ENCODE measurements at places on chromosomes 5 and 9.

DNA sequence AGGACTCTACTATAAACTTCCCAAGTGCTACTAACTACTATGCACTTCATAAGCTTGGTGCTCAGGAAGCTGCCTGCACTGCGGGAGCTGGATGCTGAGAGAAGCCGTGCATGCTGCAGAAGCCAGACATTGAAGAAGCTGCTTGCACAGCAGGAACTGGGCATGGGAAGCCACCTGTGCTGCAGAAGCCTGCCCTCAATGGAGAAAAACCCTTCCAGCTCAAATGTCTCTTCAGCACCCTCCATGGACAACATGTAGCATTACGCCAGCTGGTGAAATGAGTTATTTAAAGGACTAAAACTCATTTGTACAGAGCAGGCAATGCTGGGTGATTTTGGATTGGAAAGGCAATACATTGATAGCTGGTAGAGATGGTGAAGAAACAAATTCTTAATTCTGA is 247.2 kb downstream of the KIF4B start:
- DNase-seq, result no peak

GRCh38 chr5:171644536-171644935 is 141.1 kb upstream of the SMIM23 start:
- DNase-seq, result peak; percentile 59

GRCh38 chr5:1745123-1745795 is 54.4 kb downstream of the MRPL36 start:
- DNase-seq, result no peak

- DNase-seq, result no peak
These were observed 6.3 kb downstream of the PRR7 start for GRCh38 chr5:177452688-177453638.

GRCh38 chr9:124231095-124231737 is 26.5 kb upstream of the NEK6 start:
- no peak for DNase-seq

GRCh38 chr5:72855821-72856220 is 39.4 kb downstream of the TNPO1 start:
- peak; percentile 43 for DNase-seq

DNA sequence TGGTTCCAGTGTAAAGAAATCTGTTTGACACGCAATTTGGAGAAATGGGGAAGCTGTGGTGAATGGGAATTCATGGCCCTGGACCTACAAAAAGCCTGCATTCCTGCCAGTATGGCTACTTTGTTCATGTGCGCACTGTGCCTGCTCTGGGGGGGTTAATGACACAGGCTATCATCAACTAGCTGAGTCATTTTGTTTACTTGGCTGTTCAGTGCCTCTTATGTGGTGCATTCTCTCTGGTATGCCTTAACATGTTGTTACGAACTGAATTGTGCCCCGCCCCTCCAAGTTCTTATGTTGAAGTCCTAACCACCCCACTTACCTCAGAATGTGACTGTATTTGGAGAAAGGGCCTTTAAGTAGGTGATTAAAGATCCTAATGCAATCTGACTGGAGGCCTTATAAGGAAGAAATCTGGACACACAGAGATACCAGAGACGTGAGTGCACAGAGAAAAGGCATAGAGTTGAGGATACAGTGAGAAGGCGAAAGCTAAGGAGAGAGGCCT is 20.4 kb upstream of the UBAP1 start:
- DNase-seq, result peak; percentile 72

DNA sequence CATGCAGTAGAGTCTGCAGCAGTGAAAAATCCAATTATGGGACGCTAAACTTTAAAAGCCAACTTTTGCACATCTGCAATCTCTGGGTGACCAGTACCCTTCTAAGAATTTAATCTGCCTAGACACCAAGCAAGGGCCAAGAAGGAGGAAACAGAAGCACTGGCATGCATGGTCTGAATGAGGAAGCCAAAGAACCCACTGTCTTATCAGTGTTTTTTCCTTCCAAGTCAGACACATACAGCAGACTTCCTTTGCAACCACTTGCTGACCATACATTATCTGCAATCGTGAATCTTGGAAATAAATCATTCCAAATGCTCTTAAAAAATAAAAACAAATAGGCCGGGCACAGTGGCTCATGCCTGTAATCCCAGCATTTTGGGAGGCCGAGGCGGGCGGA is 65.9 kb downstream of the DEPDC1B start:
- DNase-seq, result no peak

DNA sequence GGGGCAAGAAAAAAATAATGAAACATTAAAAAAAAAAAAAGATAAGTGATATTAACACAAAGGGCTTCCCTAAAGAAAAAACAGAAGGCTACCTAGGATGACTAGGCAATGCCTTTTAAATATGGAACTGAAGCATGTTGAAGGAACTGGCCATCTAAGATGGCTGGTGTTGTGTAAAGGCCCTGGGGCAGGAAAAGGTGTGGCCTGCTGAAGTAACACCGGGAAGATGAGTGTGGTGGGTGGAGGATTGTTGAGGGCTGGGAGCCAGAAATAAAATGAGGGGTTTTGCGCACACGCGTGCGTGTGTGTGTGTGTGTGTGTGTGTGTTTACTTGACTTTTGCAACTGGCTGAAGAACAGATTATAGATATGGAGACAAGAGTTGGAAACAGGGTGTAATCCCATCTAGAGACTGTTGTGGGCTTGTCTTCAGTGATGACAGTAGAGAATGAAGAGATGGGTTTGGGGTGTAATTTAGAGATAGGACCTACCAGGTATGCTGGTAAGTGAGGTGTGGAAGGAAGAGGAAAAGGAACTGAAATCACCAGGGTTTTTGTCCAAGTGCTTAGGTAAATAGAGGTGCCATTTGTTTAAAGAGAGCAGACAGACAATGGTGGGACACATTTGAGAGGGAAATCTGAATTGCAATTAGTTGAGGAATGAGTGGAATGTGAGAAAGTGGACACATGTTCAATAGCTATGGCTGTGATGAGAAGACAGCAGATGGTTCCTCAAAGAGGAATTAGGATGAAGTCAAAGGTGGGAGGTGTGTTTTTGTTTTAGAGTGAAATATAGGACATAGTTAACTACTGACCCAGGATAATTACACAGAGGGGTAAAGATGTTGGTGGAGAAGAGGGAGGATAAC is 33.9 kb downstream of the RAD23B start:
- DNase-seq, result peak; percentile 31

GRCh38 chr5:72268753-72269410 is 51.2 kb downstream of the MRPS27 start:
- peak; percentile 43 for DNase-seq

GRCh38 chr5:10339958-10340357 is 13.5 kb upstream of the MARCHF6 start:
- no peak for DNase-seq

DNA sequence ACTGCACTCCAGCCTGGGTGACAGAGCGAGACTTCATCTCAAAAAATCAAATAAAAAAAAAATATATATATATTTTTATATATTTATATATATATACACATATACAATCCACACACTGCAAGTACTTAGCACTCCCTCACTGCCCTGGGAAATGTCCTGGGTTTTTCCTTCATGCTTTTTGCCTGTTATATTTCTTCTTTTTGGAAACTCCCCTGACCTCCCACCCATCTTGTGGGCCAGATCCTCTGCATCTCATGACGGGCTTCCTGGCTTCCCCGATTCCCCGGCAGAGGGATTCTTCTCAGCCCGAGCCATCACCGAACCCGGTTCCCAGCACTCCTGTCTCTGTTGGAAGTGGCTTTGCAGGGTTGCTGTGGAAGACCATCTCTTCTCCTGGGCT is 39.5 kb upstream of the NCS1 start:
- DNase-seq, result no peak

DNA sequence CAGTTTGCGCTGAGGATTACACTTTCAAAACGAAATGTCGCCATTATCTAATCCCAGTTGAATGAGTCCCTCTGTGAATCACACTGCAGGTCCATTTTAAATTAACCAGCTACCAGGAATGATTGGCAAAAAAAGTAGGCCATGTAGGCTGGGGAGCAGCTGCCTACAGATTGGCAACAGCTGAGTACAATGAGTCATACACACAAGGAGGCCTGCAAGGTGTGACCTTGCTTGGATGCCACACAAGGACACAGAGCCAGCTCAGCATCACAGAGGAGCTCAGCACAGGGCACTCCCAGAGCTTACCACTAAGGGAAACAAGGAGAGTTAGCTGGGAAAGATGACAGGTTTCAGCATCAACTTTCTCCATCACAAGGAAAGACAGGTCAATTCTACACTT is 12.9 kb downstream of the HAVCR1 start:
- DNase-seq, result peak; percentile 14

DNA sequence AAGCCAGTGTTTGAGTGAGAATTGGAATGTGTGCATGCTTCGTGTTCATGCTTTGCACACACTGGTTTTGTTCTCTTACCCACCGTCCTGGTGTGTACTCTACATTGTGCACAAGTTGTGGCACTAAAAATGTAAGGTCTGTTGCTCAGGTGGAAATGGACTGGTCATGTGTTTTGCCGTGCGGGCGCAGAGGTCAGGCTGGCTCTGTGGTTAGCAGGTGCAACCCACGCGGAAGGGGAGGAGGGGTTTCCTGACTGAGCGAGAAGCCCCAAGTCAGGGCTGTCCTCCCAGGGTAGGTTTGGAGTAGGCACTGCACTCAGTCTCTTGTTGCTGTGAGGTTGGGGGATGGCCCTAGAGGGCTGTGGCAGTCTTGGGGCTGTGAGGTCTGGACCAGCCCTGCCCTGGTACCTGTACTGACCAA is 86.6 kb downstream of the EHMT1 start:
- DNase-seq, result no peak

GRCh38 chr5:33726422-33727165 is 165.2 kb downstream of the ADAMTS12 start:
- peak; percentile 39 for DNase-seq

DNA sequence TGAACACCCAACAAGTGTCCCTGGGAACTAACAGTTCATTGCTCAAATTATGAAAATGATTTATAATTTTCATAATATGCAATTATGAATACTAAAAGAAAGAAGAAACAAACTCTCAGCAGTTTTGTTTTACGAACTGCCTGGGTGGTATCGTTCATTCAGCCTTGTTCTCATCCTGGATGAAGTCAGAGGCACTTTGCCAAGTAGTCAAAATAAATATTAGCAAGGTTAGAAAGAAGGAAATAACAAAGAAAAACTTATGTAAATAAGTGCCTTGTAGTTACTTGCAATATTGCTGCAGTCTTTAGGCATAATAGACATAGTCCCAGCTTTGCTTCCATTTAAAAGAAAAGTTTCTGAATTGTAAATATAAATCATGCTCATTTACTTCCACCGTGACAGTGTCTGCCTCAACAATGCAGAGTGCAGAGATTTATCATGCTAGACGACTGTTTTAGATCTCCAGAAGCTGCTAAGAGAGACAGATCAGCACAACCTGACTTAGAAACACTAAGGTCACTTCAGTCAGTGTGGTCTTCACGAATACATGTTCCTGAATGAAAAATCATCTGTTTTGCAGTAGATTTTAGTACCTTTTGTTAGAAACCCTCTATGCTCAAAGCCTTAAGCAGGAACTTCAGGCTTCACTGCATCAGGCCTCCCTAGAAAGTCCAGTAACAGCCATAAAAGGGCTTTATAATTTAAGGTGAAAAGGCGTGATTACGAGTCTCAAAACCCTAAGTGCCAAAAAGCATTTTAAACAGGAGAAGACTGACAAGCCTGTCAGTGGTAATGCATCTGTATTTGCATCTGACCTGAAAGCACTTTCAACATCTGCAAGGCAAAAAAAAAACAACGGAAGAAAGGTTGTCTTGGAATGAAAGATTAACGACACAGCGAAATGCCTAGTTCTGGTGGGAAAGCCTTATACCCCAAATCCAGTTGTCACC is 92.1 kb downstream of the TMEM167A start:
- DNase-seq, result no peak

DNA sequence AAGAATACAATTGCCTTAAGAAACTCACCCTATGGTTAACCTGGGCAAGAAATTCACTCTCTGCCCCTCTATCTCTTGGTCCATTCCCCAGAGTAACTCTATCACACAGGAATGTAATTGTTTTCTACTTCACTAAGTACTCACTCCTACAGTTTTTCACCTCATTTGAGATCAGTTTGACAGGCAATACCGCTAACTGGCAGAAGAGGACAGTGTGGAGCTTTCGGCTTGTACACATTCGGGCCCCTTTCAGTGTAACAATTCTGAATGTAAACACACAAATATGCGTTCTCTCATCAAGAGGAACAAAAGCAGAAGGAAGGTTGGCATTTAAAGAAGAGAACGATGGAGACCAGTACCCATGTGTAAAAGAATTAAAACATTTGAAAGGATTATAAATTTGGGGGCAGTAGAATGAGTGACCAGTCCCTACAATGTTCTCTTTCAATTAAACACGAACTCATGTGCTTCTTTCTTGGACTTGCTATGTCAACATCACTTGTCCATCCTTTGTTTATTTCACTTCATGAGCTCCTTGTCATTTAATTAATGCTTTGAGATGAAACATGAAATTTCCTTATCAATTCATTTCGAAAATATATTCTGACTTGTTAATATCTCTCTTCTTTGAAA is 188.5 kb upstream of the GRAMD2B start:
- peak; percentile 17 for DNase-seq

DNA sequence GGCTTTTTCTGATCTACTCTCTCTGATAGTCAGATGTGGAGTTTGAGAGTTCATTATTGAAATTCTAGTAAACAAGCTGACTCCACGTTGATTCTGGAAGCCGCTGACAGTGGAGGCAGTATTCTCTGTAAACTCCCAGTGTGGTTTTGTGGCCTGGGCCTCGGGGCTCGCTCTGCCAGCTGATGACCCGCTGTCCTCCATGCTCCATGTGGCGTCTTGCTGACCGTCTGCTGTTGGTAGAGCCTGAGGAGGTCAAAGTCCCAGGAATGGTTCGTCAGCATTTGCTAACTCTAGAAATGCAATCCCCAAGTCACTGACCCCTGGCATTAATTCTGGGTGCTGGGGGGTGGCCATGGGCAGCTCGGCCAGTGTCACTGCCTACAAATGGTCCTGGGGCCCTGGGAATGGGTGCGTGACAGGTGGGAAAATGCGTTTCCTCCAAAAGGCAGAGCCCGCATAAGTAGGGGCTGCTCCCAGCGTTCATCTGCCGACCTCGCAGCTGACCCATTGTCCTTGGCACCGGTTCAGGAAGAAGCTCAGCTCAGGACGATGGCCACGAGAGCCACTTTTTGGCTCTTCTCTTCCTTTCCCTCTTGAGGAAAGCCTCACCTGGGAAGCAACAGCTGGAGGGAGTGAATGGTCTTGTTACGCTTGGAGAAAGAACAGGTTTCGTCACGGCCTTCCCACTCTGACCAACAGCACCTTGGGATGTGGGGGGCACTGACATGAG is 55.1 kb downstream of the MRPL36 start:
- no peak for DNase-seq

- no peak for DNase-seq
These were observed 37.7 kb downstream of the UBAP2 start for GRCh38 chr9:34010979-34011378.

- no peak for DNase-seq
These were observed 750.3 kb downstream of the MAT2B start for GRCh38 chr5:164255598-164256213.

GRCh38 chr5:6158974-6159831 is 219.1 kb downstream of the MED10 start:
- DNase-seq, result peak; percentile 93

DNA sequence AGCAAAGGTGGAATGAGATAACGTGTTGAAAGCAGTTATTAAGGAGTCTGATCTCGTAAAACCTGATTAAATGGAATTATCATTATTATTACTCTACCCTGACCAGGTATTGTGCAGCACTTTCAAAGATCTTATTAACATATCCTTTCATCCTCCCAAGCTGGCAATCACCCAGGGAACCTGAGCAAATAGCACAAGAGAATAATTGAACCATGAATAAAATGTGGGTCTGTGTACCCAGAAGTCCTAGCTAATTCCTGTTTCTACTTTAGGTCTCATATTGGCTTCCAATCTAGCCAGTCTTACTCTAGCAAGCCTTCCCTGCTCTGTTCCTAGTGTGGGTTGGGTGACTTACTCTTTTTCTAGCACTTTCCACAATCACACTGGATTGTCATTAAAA is 162.2 kb upstream of the STK32A start:
- DNase-seq, result no peak
